ENCODE measurements at places on chromosomes 6 and 20.

GRCh38 chr6:23873161-23873560 is 252.9 kb upstream of the NRSN1 start:
- no peak for DNase-seq

DNA sequence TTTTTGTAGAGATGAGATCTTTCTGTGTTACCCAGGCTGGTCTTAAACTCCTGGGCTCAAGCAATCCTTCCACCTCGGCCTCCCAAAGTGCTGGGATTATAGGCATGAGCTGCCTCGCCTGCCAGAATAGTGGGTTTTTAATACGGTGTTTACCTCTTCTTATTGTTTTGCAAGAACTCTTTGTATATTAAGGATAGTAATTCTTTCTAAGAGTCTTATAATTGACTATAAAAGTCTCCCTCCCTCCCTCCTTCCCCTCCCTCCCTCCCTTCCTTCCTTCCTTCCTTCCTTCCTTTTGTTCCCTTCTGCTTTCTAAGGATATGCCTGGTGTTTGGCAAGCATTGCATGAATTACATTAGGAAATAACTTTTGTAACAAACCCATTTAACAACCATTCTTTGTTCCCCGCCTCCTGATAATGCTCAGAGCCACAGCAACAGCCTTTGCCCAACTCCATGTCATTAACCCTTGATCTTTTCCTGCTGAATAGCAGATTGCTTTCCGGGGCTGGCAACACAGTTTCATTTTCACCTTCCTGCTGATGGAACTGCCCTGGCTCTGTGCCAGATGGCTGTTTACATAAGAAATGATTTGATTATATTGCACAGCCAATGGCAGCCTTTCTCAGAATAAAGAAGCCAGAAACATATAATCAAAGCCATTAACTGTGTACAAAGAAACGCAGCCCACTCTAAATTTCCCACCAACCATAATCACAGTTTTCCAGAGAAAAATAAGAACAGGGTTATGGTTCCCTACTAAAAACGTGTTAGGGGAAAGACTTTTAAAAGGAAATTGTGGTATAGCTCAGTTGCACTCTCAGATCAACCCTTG is 143.7 kb upstream of the PTPN1 start:
- DNase-seq, result no peak

DNA sequence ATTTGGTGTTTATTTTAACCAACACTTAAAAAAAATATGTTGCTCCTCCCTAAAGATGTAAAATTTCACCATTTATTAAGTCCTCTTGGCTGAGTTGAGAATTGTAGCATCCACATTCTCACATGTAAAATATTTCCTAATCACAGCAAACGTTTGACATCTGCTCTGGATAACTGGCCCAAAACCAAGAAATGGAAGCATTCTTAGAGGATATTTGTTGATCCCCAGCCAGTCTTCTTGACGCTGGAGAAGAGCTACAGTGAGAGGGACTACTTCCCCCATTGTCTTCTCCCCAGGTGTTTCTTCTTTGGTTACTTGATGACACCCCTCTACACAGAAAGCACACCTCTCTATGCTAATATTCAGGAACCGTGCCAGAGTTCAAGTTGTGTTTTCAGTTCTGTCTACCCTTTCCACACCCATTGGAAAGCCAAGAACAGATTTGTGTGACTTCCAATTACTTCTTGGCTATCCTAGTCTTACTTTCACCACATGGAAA is 454.5 kb upstream of the JAG1 start:
- no peak for DNase-seq

DNA sequence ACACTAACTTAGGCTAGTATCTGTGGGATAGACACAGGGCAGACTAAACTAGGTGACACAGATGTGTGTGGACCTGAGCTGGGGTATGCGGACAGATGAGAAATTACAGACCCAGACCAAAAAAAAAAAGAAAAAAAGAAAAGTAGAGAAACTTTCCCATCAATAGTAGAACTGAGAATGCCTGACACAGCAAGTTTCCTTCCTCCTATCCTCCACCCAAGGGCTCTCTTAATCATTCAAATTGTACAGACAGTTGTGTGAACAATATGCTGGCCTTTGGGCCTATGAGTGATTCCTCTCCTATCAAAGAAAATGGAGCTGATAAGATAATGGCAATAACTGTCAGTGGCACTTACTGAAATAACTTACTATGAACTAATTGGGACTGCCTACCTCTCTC is 226.7 kb upstream of the PRDM1 start:
- no peak for DNase-seq

DNA sequence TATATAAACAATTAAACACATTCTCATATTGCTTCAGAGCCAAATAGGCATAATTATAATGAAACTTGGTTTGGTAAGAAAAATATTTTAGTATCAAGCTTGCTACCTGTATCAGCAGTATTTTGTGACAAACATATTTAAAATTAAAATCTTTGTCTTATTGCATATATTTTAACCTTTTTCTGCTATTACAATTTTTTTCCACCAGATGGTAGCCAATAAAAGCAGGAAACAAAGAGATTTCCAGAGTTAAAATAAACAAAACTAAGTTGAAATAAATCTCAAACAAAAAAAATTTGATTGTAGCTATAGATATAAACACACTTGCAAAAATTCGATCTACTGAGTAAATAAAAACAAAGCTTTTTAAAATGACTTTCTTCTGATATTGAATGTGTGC is 491.3 kb upstream of the GJE1 start:
- no peak for DNase-seq

DNA sequence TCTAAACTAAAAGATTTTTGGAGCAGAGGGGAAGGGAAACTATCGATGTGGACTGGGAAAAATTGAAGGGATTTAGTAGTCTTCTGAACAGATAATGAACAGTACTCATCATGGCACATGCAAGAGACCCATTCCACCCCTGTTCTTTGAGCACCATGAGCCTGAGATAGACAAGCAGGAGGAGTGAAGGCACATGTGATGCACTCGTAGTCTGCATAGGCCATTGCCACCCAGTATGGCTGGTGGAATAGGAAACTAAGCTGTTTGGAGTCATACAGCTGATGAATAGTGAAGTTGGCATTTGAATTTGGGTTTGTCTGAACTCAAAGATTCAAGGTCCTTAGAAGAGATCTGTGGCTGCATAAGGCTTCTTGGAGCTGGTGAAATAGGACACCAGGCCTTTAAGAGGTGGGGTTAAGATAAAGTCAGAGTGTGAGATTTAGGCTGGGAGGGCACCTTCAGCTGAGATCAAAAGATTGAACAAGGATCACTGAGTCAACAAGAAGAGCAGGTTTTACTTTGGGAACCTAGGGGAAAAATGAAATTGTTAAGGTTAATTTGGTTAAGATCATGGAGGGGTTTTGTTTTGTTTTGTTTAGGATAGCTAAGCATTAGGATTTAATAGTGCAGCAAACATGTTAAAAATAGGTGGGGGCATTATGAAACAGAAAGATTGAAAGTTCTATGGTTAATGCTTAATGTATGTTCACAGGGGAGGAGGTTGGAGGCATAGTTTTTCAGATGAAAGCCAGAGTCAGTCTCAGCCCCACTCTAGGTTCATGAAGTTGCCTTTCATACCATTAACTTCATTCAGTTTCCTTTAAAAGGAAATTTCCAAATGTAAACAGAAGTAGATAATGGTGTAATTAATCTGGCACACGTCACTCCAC is 148.8 kb downstream of the ARID1B start:
- DNase-seq, result no peak

GRCh38 chr20:32886652-32887051 is 27.9 kb downstream of the EFCAB8 start:
- DNase-seq, result no peak

GRCh38 chr6:103042336-103042735 is 1648.8 kb downstream of the GRIK2 start:
- no peak for DNase-seq

DNA sequence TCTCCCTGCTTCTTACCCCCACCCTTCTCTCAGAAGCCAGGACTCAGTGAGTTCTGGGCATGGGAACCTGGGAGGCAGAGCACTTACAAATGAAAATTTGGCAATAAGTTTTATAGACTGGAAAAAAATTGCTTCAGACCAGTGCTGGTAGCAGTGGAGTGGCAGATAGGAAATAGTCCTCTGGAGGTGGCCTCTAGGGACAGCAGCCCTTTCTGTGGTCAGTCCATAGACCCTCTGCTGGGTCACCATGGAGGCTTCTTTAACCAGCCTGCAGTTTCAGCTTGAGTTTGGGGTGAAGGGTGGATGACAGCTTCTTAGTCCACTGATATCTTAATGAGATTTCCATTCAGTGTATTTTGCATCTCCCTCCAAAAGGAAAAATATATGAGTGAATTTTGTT is 179.1 kb downstream of the ARID1B start:
- no peak for DNase-seq

GRCh38 chr6:106431405-106431804 is 70.9 kb downstream of the CRYBG1 start:
- no peak for DNase-seq
